CD4-positive, CD25-positive, alpha-beta regulatory T cell (primary cell): ENCODE measurements at places on chromosomes 2 and 18.

DNA sequence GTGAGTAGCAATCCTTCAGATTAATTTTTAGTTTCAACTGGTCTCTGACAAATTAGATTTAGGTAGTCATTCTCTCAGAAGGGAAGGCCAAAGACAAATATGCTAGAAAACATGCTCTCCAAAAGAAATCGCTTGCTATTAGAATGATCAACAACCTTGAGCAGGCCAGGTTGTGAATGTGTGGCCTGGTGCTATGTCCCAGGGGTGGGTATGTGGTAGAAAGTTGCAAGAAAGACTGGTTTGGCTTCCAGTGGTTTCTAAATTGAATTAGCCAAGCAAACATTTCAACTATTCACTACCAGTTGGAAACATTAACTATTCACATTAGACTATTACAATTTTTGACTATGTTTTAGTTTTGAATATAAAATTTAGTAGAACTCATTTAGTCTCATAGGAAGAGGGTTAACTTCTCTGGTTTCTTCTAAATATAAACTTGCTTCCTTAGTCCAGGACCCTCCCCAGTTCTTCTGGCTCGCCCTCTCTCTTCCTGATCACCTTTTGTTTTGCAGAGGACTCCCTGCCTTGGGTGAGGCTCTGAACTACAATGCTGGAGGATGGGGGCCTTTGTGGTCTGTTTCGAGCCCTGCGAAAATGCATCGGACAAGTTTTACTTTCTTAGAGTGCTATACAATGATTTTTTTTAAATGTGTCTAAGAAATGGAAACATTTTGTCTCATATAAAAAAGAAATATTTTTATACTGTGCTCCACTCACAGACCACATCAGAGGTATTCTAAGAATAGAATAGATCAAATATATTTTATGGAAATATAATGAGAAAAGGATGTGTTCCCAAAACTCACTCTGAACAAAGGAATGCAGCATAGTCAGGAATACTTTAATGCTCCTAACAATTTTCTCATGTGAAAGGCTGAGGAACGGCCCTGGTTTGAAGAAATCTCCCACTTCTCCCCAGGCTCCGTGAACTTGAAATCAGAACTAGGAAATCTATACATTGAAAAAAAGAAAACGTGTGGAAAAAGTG, 375.0 kb upstream of the ZEB2 start:
- DNase-seq, result no peak

- no peak for DNase-seq
Observed at GRCh38 chr2:237733677-237734300, 64.8 kb upstream of the RBM44 start.

GRCh38 chr2:210586381-210586780, 30.0 kb downstream of the CPS1 start:
- no peak for DNase-seq

- DNase-seq, result no peak
Observed at GRCh38 chr2:65877331-65878010, 445.1 kb upstream of the SPRED2 start.

DNA sequence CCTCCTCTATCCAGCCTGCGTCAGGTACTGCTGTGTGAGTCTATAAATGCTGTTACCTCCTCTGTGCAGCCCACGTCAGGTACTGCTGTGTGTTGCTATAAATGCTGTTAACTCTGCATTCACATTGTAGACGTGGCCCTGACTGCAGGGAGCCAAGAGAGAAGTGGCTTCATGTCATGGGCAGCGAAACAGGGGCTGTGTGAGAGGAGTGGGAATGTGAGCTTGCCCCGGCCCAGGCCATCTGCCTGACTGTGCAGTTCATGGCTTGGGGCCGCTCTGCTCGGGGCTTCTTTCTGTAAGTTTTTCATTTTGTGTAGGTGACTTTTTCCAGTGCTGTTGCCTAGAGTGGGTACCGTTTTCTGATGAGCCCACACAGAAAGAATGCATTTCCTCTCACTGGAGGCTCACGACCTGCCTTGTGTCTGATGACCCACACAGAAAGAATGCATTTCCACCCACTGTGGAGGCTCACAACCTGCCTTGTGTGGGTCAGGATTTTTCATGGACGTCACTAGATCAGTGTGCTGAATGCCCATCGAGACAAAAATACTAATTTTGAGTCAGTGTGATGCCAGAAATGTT, 104.5 kb downstream of the SNTG2 start:
- DNase-seq, result no peak
